ENCODE measurements at places on chromosomes 2 and 18.

- no peak for DNase-seq
These were observed 303.3 kb downstream of the XIRP2 start for GRCh38 chr2:167191588-167191987.

- DNase-seq = no peak
These were observed 7.6 kb upstream of the PIEZO2 start for GRCh38 chr18:11156978-11157377.

- DNase-seq = no peak
These were observed 23.5 kb upstream of the ARL5A start for GRCh38 chr2:151851761-151852160.

DNA sequence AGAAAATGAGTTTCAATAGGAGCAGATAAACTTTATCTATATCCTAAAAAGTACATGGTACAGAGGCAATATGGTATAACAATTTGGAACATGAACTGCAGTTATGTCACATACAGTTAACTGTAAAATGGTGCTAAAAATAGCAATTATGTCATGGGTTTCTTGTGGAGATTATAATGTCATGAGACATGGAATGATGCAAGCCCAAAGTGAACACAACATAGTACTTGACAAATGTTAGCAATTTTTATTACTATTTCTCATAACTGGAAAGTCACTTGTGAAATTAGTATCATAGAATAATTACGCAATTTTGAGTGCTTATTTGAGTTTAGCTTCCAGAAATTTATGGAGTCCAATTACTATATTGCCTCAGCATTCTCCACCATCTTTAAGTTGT lies 1263.4 kb downstream of the DSC3 start:
- no peak for DNase-seq

- DNase-seq = no peak
These were observed 331.6 kb downstream of the KCNS3 start for GRCh38 chr2:18209934-18210639.

GRCh38 chr18:50199921-50200320 lies 5.0 kb upstream of the MYO5B start:
- DNase-seq = no peak

- DNase-seq = no peak
These were observed 228.5 kb downstream of the TTC32 start for GRCh38 chr2:19673213-19673791.

DNA sequence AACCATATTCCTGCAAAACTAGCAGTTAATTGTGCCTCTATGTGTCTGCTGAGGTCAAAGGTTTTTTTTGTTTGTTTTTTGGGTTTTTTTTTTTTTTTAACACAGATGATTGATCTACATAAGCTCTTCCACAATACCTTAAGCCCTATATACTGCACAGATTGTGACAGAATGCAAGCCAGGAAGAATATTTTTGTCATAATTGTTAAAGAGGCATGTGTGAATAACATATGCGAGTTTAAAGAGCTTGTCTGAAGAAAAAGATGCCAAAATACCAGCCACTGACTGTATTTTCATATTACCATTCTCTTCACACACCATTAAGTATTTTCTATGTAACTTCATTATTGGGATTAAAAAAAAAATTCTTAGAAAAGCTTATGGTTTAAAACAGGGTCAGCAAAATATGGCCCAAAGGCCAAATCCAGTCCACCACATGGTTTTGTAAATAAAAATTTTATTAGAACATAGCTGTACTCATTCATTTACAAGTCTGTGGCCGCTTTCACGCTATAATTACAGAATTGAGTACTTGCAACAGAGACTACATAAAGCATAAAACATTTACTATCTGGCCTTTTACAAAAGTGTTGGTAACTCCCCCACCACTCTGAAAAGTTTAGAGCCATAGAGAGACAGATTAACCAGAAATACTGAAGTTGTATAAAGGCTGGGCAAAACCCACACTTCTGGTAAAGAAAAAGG lies 89.9 kb downstream of the TRIP12 start:
- DNase-seq = no peak

GRCh38 chr18:34283506-34283905 lies 58.8 kb upstream of the NOL4 start:
- no peak for DNase-seq

- DNase-seq = no peak
These were observed 64.0 kb downstream of the TFCP2L1 start for GRCh38 chr2:121220995-121221394.

All from stimulated activated CD8-positive, alpha-beta memory T cell treated with anti-CD3 and anti-CD28 coated beads, Interleukin-7, amount 100 ng/mL, for 1 hour (primary cell).